ENCODE measurements at places on chromosomes 11 and 22.

GRCh38 chr11:17855531-17856290 lies 121.1 kb downstream of the KCNC1 start:
- no peak for DNase-seq

GRCh38 chr11:63783925-63784592 lies 15.5 kb upstream of the ZFTA start:
- DNase-seq, result no peak

- DNase-seq, result no peak
These were observed 11.9 kb downstream of the LMO1 start for GRCh38 chr11:8251616-8252295.

DNA sequence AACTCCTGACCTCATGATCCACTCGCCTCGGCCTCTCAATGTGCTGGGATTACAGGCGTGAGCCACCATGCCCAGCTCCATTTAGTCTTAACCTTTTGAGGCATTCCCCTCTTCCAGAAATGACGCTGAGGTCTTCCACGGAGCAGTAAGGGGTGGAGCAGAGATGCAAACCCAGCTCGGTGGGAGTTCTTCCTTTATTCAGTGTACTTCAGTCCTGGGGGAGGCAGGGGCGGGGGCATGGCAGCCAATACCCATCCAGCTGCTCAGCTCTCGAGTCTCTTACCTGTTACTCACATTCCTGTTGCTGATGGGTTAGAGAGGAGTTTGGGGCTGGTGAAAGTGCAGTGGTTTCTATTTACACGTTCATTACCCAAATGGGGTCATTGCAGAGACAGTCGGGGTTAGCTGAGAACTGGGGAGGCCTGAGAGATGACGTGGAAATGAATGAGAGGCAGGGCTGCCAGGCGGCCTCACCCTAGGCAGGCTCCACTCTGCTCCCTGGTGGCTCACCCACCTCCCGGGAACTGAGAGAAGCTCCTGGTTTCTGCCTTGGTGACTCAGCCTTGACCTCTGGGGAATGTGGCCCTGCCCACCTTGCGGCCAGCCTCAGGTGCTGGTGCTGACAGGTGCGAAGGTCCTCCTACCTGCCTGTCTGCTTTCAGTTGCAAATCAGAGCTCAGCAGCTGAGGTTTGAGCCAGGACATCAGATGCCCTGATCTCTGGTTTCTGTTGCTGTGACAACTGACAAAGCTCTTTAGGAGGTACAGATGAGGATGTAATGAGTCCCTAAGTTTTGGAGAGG lies 13.4 kb upstream of the ST14 start:
- DNase-seq, result no peak

- DNase-seq, result no peak
These were observed 65.3 kb downstream of the ABTB2 start for GRCh38 chr11:34292546-34292945.

DNA sequence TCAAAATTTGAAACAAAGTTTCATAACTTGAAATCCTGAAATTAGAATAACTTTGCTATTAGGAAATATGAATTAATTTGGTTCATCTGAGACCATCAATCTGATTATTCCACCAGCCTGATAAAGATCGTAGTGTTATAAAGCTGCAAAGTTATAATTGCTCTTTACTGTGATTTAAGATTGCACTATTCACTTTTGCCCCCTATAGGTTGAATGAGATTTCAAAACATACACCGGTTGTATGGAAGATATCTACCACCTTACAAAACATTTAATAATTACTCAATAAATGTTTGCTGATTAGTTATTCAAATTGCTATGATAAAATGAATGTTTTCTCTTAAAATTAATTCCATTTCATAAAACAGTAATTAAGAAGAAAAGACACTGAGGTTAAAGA lies 26.1 kb downstream of the APIP start:
- no peak for DNase-seq

DNA sequence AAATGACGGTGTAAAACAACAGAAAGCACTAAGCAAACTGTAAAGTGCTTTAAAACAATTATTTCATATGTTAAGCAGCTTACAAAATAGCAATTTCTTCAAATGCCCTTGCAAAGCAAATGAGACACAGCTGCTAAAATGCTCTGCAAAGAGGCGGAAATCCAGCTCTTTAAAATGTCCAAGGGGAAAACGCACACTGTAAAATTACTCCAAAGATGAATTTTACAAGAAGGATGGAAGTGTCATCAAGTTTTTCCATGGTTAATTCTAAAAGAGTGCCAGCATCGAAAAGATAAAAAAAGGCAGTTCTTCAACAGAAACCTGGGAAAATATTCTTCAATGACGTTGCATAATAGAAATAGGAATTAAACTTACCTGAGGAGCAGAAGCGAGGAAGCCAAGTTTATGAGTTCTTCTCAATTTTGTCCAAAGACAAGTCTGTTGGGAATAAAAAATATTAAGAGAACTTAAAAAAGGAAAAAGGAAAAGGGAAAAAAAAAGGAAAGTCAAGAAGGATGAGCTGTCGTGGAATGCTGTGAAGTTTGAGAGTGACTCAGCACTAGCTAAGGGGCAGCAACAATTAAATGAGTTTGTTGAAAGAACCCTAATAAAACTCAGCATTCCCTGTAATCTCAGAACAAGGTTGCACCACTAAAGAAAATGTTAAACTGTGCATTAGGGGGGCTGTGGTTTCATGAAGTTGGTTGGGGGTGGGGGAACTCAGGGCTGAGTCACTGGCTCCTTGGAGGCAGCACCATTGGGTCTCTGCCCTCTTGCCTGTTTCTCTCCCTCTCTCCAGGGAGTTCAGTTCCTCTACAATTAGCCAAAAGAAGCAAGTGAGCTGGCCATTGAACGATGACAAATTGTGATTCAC lies 64.2 kb upstream of the BLID start:
- DNase-seq, result no peak

- no peak for DNase-seq
These were observed 47.3 kb downstream of the NEU3 start for GRCh38 chr11:75035911-75036565.

DNA sequence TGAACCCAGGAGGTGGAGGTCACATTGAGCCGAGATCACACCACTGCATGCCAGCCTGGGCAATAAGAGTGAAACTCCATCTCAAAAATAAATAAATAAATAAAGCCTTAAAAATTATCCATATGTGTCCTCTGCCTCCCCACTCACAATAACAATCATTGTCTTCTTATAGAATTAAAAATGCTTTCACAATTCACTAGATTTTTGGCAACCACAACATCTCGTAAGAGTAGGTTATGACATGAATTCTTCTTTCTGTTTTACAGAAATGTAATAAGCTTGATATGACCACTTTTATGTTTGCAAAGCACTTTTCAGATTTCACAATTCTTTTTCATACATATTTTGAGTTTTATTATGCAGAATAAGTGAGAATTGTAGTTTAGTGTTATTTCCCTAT lies 54.5 kb upstream of the HSPA8 start:
- no peak for DNase-seq

DNA sequence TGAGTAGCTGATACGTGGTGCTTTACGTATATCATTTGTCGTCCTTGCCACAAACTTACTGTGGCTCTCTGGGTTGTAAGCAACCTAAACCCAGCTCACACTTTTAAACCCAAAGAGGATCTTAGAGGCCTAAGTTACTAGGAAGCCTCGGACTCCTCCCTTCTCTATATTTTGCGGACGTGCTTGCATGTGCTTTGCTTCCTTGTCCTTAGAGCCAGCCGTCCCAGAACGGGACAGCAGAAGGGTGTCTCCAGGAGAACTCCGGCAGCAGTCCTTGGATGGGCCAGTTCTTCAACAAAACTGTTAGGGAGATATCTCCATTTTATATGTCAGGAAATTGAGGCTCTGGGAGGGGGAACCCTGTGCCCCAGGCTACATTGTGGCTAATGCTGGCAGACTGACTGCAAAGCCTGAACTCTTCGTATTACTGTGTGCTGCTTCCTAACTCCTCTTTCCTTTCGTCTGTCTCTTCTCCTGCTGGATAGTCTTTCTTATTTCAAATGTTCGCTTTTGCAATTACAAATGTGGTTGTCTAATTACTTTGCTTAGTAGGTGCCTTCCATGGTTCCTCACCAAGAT lies 33.8 kb downstream of the TNRC6B start:
- no peak for DNase-seq

DNA sequence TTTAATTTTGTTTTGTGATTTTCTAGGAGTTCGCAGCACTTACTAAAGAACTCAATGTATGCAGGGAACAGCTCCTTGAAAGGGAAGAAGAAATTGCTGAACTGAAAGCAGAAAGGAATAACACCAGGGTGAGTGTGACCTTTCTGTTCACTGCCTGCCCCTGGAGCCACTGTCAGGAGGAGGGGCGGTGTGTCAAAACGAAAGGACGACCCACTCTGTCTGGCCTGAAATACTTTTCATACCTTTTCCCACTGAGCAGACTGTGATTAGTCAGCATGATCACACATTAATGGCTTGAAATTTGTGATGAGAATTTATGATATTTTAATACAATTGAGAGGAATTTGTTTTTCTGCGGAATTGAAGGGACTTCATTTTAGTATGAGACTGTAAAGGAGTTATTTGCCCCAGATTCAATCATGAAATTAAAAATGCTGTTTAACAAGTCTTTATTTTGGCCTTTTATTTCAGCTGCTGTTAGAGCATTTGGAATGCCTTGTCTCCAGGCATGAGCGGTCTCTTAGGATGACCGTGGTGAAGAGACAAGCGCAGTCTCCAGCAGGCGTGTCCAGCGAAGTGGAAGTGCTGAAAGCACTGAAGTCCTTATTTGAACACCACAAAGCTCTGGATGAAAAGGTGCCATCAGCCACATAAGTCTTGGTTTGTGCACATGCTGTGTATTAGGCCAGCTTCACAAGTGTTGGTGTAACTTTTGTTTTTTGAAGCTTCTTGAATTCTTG lies 54.1 kb downstream of the PPFIA1 start:
- no peak for DNase-seq

DNA sequence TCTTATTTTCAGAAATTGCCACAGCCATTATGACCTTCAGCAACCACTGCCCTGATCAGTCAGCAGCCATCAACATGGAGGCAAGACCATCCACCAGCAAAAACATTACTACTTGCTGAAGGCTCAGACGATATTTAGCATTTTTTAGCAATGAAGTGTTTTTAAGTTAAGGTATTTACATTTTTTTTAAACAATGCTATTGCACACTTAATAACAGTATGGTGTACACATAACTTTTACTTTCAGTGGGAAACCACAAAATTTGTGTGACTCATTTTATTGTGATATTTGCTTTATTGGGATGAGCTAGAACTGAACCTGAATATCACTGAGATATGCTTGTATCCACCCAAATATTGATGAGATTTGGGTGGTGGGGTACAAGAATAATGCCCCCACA lies 110.9 kb downstream of the TSPAN18 start:
- DNase-seq, result no peak

DNA sequence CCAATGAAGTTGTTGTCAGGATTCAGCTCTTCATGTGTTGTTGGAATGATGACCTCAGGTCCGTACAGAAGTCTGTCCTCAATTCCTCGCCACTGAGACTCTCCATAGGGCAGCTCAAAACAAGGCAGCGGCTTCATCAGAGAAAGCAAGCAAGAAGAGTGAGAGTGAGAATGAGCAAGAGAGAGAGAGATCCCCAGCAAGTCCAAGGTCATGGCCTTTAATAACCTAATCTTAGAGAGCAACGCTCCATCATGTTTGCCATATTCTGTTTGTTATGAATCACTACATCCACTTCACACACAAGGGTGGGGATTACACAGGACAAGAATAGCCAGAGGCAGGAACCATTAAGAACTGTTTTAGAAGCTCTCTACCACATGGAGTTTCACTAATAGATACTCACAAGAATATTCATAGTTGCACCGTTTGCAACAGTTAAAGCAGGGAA lies 23.3 kb upstream of the MMP7 start:
- DNase-seq, result no peak

Measured in activated CD4-positive, alpha-beta T cell treated with anti-CD3 and anti-CD28 coated beads, Interleukin-2, amount 50 U/mL, for 4 hours (primary cell).